NCI-H2227 treated with DMSO at 0.1 percent for 48 hours (cell line): ENCODE measurements at places on chromosomes 4 and X.
A peak's percentile ranks its signal among the peaks of the same experiment; 100 is the strongest.

GRCh38 chr4:129335818-129336217 is 239.9 kb downstream of the C4orf33 start:
- no peak for DNase-seq

DNA sequence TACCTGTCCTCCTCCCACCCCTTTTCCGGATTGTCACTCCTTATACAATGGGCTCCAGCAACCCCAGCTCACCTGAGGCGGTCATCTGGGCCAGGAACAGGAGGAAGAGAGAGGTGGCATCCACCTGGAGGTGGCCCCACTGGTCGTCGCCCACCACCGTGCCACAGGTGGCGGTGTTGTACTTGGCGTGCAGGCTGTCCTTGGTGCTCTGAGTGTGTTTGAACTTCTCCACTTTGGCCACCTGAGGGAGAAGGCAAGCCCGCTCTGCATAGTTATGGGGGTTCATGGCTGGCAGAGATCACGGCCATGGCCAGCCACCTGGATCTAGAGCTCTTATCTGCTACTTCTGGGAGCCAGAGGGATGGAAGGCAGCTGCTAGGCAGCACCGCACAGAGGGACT is 32.9 kb downstream of the PHKA2 start:
- DNase-seq: no peak

- DNase-seq: no peak
Observed at GRCh38 chrX:10728806-10729389, 108.5 kb upstream of the MID1 start.

- no peak for DNase-seq
Observed at GRCh38 chrX:46561824-46562657, 11.5 kb upstream of the CHST7 start.

GRCh38 chrX:15549189-15550012 is 48.8 kb downstream of the BMX start:
- DNase-seq: no peak

DNA sequence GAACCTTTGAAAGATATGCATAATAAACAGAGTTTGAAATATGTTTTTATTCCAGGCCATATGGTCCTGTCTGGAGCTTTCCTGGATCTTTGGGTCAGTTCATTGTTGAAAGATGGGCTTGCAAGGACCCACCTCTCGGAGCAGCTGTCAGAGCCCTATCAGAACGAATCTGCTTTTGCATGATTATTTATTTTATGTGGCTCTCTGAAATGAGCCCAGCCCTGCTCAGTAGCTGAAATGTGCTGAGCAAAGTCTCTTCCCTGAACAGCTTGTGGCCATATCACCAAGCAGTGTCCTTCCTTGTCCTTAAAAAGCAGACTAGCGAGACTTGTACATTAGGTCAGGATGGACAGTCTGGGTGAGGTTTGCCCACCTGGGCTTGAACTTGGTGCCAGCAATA is 110.8 kb downstream of the GBA3 start:
- no peak for DNase-seq

GRCh38 chr4:74038086-74038424 is 434 bp downstream of the CXCL3 start:
- no peak for DNase-seq

- DNase-seq: no peak
Observed at GRCh38 chrX:30597216-30598012, 19.8 kb upstream of the TASL start.

DNA sequence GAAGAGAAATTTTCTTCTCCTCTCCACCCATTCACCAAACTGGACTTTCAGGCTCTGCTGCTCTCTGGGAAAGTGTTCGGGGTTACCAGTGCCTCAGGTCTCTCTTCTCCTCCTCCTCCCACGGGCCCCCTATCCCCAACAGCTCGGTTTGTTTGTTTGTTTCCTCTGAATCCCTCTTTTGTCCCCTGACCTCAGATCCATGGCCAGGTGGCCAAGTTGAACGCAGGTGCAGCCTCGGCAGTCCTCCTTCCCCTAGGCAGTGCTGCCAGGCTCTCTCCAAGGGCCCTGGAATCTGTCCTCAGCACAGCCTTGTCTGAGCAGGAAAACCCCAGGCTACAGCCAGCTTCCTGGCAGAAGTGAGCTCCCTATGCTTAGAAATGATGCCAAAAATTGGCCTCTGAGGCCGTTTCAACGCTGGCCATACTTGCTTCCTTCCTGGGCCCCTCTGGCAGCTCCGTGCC is 60.0 kb downstream of the FHDC1 start:
- no peak for DNase-seq

- no peak for DNase-seq
Observed at GRCh38 chrX:135009057-135009610, 13.2 kb downstream of the RTL8B start.

DNA sequence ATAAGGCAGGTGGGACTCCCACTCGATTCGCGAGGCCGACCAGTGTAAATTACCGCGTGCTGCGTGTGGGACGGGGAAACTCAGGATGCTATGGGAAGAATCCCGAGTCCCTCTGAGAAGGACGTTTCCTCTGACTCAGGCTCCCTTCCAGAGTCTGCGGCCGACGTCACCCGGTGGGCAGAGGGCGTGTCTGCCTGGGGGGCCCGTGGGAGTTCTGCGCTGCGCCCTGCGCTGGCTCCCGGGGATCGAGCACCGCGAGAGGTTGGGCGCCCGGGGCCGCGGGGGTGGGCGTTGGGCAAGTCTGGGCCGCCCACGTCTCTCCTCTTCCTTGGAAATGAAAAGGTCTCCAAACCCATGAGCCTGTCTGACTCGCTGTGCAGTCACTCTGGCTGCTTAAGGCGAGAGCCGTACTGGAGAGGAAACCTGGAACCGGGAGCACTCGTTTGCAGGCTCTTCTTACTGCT is 568 bp downstream of the NIPAL1 start:
- DNase-seq: no peak

- DNase-seq: no peak
Observed at GRCh38 chrX:13495232-13495631, 74.2 kb upstream of the EGFL6 start.

DNA sequence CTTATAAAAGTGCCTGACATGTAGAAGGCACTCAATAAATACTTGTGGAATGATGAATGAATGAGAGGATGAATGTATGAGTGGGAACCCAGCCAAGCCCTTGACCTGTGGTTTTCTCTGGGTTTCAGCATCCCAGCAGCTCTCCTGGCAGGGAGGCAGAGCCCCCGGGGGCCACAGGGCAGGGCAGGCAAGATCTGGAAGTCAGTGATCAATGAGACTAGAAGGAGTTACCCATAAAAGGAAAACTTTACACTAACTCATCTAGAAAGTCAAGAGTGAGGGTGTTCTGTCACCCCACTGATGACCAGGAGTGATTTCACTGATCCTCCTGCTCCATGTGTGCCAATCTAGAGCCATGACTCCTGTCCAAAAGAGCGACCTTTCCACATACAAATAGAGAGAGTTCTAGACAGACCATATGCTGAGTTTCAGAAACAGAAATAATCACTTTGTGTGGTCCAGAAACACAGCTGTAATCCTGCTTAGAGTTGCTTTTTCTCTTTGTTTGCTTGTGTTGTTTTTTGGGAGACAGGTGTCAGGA is 37.4 kb downstream of the MGARP start:
- no peak for DNase-seq

GRCh38 chr4:2417226-2417764 is 1.1 kb downstream of the ZFYVE28 start:
- no peak for DNase-seq

DNA sequence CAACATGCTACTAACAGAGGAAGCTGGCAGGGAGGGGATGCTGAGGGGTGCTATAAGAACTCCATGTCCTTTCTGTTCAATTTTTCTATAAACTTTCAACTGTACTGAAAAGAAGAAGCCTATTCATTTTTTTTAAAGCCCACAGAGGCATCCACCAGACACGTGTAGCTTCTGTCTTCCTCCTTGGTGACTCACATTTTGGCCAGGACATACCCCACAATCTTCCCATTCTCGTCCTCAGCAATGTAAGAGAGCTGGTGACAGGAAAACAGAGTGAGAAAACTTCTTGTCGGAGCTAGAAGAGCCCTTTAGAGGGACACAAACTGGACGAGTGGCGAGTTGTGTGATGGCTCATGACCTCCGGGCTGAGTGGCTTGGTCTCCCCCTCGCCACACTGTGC is 1.1 kb downstream of the NAA10 start:
- DNase-seq: no peak

- DNase-seq: no peak
Observed at GRCh38 chr4:3307486-3307885, 14.7 kb downstream of the RGS12 start.

- DNase-seq: no peak
Observed at GRCh38 chrX:28225513-28225912, 244.3 kb upstream of the DCAF8L1 start.

DNA sequence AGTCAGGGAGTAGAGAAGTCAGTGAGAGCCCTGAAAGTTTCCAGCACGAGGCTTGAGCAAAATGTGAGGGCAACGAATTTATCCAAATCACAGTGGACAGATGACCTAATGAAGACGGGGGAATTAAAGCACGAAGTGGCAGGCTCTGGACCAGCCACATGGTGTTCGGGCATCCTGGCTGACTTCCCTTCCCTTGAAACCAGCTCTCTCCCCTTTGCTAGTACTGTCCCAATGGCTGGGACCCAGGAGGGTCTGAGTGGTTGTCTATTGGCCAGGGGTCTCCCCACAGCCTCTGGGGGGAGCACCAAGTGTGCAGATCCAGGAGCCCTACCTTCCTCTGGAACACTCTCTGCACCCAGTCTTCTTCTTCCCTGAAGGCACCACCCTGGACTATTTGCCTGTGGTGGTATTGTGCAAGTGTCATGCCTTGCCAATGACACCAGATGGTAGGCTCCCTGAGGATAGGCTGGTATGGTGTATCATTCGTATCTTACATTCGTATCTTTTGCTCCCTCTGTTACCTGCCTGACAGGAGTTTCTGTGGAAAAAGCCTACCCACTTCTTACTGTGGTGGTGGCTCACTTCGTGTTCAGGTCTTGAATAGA is 2.1 kb downstream of the APLN start:
- no peak for DNase-seq

- DNase-seq: no peak
Observed at GRCh38 chrX:6558979-6559378, 24.1 kb upstream of the VCX3A start.

DNA sequence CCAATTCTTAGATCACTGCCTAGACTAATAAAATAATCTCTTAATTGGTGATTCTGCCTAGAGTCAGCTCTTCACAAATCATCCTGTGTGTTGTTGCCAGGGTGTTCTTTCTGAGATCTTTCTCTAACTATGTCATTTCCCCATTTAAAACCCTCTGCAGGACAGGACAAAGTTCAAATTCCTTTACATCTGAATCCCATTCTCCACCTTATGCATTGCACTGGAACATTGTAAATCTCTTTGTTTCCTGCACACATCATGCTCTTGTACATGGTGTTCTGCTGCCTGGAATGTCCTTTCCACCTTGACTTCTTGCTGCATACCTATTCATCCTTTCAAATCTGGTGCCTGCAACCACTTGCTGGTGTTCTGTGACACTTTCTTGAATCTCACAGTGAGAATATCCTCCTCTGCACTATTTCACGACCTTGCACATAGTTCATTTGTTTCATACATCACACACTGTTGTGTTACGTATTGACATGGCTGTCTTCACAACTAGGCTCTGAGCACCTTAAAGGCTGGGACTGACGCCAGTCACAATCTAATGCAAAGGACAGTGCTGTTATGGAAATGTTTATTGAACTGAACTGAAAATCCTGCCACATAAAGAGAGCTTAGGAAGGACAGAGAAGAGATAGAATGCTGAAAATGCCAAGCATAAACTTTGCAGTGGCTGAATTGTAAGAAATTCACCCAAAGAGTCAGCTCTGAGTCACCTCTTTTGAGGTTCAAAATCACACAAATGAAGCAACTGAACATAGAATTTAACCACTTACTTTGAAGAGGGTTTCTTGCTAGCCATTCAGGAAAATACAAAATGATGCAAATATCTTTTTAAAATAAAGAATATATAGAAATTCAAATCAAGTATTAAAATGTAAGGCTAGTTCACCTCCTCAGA is 26.4 kb upstream of the SMIM14 start:
- no peak for DNase-seq

GRCh38 chrX:8139716-8140115 is 31.4 kb downstream of the VCX2 start:
- no peak for DNase-seq

DNA sequence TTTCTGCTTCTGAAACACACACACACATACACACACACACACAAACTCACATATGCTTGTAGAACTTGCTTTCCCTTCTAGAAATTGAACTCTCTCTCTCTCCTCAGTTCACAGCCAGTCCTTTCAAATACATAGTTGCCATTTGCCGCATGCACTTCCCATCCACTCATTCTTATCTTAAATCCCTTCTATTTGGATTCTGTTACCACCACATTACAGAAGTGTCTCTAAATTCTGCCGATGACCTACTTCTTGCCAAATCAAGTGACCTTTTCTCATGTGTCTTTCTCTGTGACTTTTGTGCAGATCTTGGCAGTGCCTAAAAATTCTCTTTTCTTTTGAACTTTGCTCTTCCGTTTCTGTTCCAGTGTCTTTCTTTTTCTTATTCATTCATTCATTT is 7.5 kb upstream of the MYOZ2 start:
- DNase-seq: no peak

GRCh38 chr4:66797608-66798007 is 747.7 kb downstream of the CENPC start:
- DNase-seq: no peak

GRCh38 chrX:20952180-20952579 is 422.0 kb upstream of the CNKSR2 start:
- peak; percentile 53 for DNase-seq

DNA sequence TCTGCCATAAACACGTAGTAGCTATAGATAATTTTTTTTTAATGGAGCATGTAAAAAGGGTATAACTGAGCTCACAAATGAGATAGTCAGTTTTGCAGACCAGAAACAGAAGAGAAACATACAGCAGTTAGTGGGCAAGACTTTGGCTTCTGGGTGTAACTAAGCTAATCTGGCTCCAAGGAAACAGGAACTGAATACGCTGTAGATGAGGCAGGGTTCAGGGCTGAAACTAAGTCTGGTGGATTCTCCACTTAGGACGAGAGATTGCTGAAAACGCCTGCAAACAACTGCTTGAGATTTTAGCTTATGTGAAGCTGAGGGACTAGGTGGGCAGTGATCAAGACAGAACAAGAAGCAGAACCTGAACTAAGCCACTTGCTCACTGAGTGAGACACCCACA is 91.7 kb downstream of the SMIM20 start:
- no peak for DNase-seq

DNA sequence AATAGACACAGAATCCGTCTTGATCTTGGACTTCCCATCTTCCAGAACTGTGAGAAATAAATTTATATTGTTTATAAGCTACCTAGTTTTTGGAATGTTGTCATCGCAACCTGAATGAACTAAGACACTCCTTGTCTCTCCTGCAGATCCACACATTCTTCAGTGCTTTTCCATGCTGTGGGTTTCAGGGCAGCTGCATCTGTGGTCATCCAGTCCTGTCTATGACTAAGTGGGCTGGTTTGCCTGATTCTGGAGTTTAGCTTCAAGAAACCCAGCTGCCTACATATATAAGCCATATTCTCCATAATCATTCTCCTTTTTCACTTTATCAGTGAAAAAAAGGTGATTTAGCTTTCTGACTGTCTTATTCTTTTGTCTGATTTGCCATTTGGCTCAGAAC is 170.3 kb upstream of the KIT start:
- DNase-seq: no peak
